ENCODE measurements at places on chromosomes 7 and 10.

GRCh38 chr7:141704112-141704511 lies 2.1 kb upstream of the DENND11 start:
- no peak for DNase-seq

- no peak for DNase-seq
Measured at GRCh38 chr7:22695476-22696132, 31.4 kb upstream of the IL6 start.

DNA sequence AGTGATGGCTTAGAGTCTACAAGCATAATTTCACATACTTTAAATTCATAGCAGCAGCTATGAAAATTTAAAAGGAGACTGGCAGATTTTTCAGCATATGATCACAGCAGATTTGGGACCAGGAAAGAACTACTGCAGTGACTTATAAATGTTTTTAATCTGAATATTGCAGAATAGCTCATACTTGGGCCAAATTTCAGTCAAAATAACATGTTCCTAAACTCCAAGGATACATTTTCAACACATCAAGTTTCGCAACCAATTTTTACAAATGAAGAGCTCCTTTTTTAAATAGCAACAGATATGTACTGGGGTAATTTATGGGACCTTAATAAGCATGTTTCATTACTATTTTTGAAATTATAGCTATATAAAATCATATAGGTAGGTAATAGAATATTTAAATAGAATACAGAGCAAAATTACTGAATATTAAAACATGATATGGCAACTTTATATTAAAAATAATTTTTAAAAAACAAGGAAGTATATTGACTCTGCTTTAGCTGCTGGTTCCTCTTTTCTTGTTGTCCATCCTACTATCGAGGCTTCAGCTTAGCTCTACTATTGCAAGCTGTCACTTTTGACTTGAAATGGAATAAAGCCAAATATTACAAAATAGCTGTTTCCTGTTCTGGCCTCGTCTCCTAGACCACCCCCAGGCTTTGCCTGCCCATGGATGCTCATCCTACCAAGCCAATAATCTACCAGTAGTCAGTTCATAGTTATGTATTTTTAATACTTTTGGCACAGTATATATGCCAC lies 123.1 kb downstream of the NRBF2 start:
- no peak for DNase-seq

DNA sequence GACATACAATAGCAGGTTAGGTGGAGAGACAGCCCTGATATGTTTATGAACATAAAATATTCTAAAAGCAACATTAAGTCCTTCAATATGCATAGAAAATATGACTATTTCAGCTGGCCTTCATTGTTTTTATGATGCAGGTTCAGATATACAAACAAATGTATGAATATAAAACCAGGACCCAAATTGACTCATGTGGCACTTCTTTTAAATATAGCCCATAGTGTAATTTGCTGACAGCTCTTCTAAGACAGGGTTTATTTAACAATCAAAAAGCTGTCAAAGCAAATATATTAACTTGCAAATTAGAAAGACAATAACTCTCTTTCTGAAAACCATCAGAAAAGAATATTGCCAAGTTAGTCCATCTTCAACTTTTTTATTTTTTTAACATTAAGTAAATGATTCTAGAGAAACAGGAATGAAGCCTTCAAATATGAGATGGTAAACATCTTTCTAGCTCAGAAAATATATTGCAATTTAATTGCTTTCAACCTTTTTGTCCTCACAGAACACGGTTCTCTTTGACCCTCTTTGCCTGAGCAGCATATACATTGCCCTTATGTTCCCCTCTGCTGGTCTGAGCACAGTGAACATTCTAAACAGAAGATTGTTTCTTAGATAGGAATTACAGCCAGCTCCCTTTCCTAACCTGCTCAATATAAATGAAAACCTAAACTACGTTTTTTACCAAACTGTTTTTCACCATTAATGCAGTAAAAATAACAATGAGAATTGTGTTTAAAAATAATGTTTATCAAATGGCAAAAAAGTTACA lies 82.8 kb downstream of the CACNA2D1 start:
- no peak for DNase-seq

DNA sequence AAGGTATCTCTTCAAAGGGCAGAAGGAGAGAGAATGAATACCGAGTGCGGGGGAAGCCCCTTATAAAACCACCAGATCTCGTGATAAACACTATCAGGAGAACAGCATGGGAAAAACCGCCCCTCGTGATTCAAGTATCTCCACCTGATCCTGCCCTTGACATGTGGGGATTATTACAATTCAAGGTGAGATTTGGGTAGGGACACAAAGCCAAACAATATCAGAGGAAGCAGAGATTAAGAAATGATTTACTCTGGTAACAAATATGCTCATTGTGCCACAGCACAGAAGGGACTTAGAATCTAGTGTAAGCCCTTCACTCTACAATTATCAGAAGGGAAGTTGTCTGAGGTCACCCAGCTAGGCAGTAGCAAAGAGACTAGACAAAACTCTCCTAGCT lies 40.1 kb upstream of the ZNRF2 start:
- DNase-seq: no peak

DNA sequence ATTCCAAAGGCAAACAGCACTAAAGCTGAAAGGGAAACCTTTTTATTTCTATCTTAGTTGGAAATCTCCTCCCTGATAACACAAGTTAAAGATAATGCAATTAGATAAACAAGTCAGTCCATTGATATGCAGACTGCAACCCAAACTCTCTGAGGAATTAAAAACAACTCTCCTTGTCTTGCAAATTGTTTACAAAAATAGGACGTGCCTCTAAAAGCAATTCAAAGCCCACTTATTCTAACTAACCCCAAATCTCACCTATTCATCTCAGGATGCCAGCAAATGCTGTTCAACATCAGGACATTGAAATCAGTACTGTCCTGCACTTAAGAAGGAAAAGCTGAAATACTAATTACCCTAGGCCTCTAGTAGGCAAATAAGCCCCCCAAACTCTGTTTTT lies 12.8 kb downstream of the SHTN1 start:
- DNase-seq: no peak

DNA sequence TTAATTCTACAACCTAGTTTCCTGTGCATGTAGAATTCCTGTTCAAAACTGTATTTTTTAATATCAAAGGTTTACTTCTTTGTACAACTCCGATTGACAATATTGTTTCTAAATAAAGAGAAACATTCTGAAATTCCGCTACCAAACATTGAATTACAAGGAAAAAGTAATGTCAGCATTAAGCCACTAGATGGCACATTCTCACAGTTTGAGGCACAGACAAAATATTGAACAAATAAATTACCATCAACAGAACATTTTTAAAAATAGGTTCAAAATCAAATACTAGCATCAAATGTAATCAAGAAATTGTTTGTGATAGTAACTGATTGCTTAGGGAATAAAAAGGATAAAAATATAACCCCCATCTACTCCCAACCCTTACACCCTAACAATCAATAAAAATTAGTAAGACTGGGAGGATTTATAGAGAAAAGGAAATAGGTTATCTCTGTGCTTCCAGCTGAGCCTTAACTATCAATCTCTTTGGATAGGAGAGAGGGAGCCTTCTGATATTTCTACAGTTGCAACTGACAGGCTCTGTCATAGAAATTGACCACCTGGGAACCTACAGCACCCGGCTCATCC lies 86.6 kb upstream of the C7orf33 start:
- DNase-seq: no peak

DNA sequence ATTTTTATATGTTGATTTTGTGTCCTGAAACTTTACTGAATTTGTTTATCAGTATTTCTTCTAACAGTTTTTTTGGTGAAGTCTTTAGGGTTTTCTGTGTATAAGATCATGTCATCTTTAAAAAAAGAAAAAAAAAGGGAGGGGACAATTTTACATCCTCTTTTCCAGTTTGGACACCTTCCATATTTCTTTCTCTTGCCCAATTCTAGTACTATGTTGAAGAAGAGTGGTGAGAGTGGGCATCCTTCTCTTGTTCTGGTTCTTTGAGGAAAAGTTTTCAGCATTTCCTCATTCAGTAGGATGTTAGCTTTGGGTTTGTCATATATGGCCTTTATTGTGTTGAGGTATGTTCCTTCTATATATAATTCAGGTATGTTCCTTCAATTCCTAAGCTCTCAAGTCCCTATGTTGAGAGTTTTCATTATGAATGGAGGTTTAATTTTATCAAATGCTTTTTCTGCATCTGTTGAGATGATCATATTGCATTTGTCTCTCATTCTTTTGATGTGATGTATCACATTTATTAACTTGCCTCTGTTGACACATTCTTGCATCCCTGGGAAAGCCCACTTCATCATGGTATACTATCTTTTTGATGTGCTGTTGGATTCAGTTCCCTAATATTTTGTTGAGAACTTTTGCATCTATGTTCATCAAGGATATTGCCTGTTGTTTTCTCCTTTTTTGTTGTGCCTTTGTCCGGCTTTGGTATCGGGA lies 12.1 kb downstream of the TAS2R40 start:
- DNase-seq: no peak

- no peak for DNase-seq
Measured at GRCh38 chr10:75600833-75601232, 169.4 kb downstream of the LRMDA start.

DNA sequence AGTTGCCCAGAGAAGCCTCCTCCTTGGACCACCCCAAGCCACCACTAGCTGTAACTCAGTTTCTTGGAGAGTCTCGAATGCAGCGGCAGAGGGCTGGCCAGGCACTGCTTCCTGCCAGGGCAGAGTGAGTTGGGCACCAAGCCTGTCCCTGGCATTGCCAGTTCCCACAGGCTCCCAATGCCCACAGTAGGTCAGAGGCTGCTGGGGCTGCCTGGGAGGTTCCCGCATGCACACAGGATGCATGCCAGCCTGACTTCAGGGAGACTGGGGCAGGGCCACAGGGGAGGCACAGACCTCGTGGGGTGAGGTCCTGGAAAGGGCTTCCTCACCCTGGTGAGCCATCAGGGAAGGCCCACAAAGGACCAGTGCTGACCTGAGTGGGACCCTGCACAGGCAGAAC lies 152.8 kb downstream of the ZNF248 start:
- no peak for DNase-seq

GRCh38 chr10:2301227-2301626 lies 563.9 kb upstream of the ADARB2 start:
- DNase-seq: no peak

- no peak for DNase-seq
Measured at GRCh38 chr10:60423920-60424319, 34.2 kb upstream of the ANK3 start.

GRCh38 chr10:78745441-78745840 lies 323.3 kb upstream of the ZMIZ1 start:
- no peak for DNase-seq

GRCh38 chr7:15087771-15088170 lies 185.2 kb upstream of the DGKB start:
- DNase-seq: no peak

DNA sequence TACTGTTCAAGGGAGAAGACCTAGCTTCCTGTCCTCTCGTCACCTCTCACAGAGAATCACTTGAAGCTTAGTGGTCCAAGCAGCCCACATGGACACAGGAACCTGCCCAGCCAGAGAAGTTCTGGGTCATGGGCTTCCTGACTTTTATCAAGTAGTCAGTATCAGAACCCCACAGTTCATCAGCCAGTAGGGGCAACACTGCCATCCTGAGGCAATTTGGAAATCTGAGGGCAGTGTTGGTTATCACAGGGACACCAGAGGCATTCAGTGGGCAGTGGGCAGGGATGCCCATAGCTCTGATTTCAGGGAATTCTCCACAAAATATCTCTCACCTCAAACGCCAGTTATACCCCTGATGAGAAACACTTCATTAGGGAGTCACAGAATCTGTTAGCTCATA lies 22.5 kb upstream of the MGAM2 start:
- DNase-seq: no peak

- no peak for DNase-seq
Measured at GRCh38 chr7:106866298-106867281, 1.5 kb downstream of the PIK3CG start.

DNA sequence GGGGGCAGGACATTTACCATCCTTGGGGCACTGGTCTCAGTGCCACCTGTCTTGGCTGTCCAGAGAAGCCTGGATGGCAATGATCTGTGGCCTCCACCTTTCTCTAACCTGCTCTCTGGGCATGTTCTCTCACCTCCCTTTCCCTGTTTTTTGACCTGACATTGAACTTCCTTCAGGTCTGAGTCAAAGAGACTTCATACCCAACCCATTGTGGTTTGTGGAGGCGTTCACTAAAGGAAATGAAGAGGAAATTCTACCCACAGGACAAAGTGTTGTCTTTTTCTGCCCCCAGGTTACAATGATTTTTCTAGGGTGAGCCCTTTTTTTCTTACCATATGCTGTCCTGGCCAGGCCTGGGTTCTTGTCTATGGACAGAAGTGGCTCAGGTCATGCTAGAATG lies 76.6 kb downstream of the CYP26A1 start:
- no peak for DNase-seq

- no peak for DNase-seq
Measured at GRCh38 chr7:137760111-137760510, 86.7 kb downstream of the DGKI start.

GRCh38 chr10:22874189-22874854 lies 53.5 kb upstream of the ARMC3 start:
- DNase-seq: no peak

DNA sequence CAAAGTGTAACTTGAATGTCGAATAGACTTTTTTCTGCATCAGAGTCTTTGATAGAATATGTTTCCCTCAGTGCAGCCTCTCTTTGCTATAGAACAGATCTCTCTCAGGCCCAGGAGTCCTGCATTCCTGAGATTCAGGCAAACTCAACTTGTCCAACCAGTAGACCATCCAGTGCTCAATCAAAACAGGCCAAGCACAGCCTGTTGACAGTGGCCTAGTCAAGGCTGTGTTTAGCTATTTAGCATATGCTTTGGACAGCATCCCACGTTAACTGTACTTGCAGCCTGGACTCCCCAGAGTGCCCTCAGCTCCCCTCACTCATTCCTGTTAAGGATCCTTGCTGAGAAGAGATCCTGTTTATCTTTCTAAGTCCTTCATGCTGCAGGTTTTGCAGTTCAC lies 16.3 kb downstream of the OR6V1 start:
- no peak for DNase-seq

GRCh38 chr7:108028111-108028510 lies 25.1 kb upstream of the LAMB1 start:
- no peak for DNase-seq

- no peak for DNase-seq
Measured at GRCh38 chr7:66837661-66838060, 83.4 kb upstream of the TMEM248 start.

- no peak for DNase-seq
Measured at GRCh38 chr10:70890917-70891431, 2.6 kb upstream of the PCBD1 start.

DNA sequence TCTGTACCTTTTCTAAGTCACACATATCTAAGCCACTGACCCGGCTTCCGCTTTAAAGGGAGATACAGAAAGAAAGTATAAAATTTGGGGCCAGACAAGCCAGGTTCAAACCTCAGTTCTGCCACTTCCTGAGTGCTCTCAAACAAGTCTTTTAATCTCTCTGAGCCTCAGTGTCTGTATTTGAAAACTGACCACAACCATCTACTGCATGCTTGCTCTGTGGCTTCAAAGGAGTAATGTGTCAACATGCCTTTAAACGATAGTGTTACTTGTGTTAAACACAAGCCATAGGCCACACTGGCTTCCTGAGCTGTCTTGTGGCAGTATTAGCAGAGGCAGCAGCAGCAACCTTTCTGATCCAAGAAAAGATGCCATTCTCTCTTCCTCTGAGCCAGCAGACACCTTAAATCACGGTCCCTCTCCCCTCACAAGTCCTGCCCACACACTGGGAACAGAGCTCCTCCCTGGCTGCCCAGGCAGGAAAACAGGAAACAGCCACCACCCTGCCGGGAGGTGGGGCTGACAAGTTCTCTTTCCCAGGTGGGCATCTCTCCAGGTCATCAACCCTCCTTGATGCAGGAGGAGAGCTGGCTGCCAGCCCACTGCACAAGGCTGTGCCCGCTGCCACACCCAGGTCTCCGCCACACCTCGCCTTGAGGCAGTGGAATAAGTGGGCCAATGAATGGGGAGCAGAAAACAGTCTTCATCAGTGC lies 10.7 kb downstream of the HIP1 start:
- no peak for DNase-seq
